AG09319 (cell line): ENCODE measurements at places on chromosomes 3 and 15.

- DNase-seq, result no peak
Measured at GRCh38 chr3:134625885-134626741, 24.7 kb downstream of the KY start.

DNA sequence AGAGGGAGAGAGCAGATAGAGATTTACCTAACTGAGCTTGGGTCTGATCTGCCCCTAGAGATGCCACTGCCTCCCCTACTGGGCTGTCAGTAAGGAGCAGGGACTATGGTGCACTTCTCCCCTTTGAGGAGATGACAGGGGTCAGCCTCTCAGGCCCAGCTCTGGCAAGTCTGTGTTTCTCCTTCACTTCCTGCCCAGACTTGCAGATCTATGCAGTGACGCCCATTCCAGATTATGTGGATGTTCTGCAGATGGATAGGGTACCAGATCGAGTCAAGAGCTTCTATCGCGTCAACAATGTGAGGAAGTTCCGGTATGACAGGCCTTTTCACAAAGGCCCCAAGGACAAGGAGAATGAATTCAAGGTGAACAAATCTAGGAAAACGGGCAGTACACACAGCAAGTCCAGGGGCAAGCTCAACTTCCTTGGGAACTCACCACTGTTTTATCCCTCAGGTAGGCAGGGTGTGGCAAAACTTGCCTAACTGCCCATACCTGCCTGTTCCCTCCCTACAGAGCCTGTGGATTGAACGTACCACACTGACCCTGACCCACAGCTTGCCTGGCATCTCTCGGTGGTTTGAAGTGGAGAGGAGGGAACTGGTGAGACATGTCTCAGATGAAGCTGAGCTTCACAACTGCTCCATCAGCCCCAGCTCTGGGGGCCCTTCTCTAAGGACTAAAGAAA, 29.1 kb upstream of the MANF start:
- no peak for DNase-seq

DNA sequence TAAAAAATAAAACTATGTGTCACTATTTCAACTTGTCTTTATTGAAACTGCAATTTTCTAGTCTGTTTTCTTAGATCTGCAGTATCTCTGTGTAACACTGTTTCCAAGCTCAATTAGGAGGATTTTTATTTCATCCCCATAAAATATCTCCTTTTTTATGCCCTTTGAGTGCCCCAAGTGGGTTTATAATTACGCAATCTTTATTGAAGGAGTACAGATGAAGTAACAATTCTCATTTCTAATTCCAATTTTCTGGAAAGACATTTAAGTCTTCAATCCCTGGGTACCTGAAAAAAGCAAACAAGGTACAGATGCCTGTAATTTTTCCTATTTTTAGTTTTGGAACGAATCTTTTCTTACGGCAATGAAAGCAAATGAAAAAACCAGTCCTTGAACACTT, 61.3 kb downstream of the CYP19A1 start:
- DNase-seq, result no peak

DNA sequence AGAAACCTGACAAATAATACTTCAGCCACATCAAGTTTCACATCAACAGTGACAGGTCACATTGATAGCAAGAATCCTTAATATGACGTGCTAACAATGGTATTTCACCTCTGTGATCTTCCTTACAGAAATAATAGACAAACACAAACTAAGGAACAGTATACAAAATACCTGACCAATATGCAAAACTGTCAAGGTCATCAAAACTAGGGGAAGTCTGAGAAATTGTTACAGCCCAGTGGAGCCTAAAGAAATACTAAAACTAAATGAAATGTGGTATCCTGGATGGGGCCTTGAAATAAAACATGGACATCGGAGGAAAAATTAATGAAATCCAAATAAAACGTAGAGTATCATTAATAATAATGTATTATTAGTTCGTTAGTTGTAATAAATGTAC, 422.0 kb upstream of the ZNF385D start:
- DNase-seq, result no peak

DNA sequence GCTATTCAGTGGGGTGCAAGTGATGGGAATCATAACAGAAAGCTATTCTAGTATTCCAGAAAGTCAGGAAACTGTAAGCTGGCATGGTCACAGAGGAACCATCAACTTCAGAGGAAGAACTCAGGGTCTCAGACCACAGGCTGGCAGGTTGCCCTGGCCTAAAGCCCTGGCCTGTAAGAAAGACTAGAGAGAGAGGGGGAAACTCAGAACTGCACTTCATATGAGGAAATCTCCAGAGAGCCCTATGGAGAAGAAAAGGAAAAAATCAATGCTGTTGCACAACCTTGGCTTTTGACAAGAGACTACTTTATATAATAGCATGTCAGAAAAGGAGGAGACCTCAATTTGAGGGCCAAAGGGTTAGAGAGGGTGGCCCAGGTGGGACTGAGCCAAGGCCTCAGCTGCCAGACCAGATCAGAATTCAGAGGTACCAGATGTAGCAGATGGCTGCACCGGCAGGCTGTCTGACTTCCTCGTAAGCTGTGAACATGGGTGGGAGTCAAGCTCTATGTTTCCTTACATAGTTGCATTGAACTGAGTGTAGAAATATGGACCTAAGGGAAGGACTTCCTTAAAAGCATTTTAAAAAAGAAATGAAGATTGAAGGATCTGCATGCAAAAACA, 333.8 kb downstream of the PDCD6IP start:
- DNase-seq, result no peak

DNA sequence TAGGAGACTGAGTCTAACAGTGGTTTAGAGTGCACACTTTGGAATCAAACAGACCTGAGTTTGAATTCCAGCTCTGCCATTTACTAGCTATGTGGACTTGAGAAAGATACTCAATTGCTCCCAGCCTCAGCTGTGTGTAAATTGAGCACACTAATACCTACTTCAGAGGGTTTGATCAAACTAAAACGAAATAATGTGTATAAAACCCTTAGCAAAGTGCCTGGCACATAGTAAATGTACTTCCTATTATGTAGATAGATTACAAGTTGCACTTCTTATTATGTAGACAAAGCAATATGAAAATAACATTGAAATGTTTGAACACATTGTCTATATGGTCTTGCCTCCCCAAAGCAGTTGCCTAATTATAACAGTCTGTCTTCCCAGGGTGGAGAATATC, 180.6 kb downstream of the ANXA2 start:
- DNase-seq, result no peak

DNA sequence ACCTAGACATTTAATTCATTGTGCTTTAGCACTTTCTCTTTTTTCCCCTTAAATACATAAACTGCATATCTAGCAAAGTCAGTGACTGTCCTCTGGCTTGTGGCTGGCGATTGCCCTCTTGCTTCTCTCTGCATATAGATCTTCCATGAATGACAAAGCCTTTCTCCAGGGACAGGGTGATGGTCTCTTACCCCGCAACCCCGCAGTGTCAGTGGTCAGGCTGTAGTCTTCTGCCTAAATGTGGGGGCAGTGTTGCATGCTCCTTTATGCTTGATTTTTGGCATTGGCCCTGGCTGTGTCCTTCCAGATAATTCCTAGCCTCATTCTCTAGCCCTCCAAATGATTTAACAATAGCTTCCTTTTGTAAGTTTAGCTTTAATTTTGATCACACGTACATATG, 407.8 kb downstream of the GABRB3 start:
- DNase-seq, result no peak

DNA sequence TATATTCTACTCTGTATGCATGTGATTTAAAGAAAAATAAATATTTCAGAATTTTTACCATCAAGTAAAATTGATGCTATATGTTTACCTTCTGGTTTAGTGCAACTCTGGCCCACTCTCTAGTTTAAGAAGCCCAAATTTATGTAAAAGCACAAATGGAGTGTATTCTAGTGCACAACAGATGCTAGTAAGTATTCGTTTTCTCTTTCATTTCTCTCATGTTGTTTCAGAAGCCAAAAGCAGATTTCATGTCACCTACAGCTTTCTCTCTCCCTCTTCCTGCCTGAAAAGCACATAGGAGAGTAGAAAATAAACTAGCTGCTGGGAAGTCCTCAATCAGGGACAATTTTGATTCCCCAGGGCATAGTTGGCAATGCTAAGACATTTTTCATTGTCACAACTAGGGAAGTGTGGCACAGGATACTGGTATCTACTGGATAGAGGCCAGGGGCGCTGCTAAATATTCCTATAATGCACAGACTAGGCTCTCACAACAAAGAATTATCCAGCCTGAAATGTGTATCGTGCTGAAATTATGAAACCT, 147.4 kb upstream of the ARHGEF26 start:
- DNase-seq, result no peak

GRCh38 chr3:161212171-161212771, 8.8 kb upstream of the NMD3 start:
- no peak for DNase-seq

DNA sequence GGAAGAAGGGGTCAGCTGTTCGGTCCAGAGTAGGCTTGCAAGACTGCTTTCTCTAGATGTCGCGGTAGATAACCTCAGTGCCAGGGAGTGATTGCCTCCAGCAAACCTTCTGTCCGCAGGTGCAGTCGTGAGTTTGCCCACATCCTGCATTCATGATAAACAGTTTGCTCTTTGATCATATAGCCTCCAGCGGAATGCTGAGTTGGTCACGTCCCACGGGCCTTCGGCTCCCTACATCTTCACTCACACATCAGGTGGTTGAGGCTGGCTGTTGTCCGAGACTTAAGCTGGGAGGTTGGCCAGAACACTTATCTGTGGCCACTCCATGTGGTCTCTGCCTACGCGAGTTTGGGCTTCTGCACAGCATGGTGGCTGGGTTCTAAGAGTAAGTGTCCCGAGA, 62.1 kb upstream of the NR2C2 start:
- DNase-seq, result no peak

GRCh38 chr15:23648920-23649515, 1.4 kb upstream of the MAGEL2 start:
- no peak for DNase-seq

DNA sequence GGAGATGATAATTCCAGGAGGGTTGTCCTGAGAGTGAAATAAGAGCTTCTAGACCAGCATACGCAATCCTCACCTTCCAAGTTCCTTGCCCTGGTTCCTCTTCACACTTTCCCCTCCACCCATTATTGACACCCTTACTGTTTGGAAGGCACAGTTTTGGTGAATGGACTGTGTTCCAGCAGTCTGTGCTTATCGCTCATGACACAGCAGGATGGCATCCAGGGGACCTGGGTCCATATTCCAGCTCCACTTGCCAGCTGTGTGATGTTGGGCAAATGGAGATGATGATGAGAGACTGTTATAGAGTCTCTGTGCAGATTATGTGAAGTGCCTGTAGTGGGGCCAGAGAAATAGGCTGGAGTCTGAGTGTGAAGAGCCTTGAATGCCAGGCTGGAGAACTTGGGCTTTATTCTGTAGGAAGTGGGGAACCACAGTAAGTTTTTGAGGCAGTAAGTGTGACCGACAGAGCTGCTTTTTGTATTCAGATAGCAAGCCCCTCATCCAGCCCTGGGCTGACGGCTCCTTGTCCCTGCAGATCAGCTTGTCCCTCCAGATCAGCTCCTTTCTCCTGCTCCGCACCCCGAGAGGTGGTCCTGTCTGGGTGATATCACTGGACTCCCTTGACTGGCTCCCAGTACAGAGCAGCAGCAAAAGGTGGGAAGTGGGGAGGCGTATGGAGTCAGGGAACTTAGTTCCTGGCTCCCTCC, 8.1 kb downstream of the KBTBD13 start:
- no peak for DNase-seq

GRCh38 chr15:28260722-28261121, 61.3 kb downstream of the HERC2 start:
- no peak for DNase-seq

GRCh38 chr3:106729481-106729880, 647.8 kb upstream of the CCDC54 start:
- DNase-seq, result no peak

GRCh38 chr15:68818769-68819494, 1.8 kb downstream of the ANP32A start:
- DNase-seq, result no peak

- no peak for DNase-seq
Measured at GRCh38 chr15:70055601-70056051, 42.1 kb downstream of the TLE3 start.
